T-helper 1 cell treated with Interleukin-12 subunit alpha and Interleukin-12 subunit beta and Interleukin-4 antibody, amounts not matched to agents 30 ng/mL and 1 ng/mL, for 36 hours (primary cell): ENCODE measurements at places on chromosomes 16 and 17. TPM values are rescaled to one million over a fixed set of nuclear protein-coding genes. Genes with fewer than 3 reads are reported as not detected.

The NCOR1 gene
- total RNA-seq, result 154 TPM in 2 replicates

The CCDC154 gene
- 1.8 and 3.2 TPM in 2 replicates for total RNA-seq

The ESRP2 gene
- not detected in 2 replicates for total RNA-seq

The KRTAP2-1 gene
- total RNA-seq, result not detected in 2 replicates

The MYL4 gene
- total RNA-seq, result 0.39 TPM in 1 of 2 replicates, not detected in the other

The FAM171A2 gene
- total RNA-seq, result 0.15 TPM in 1 of 2 replicates, not detected in the other

The ARHGDIA gene
- 671 and 678 TPM in 2 replicates for total RNA-seq

The USP6 gene
- total RNA-seq, result 0.02 and 0.05 TPM in 2 replicates

The SYCE1L gene
- total RNA-seq, result 1.3 and 3.8 TPM in 2 replicates

The OR2C1 gene
- total RNA-seq, result not detected in 2 replicates

The ZFHX3 gene
- 0.73 and 0.81 TPM in 2 replicates for total RNA-seq

The KRTAP17-1 gene
- total RNA-seq, result not detected in 2 replicates

The GID4 gene
- total RNA-seq, result 9.3 and 10.0 TPM in 2 replicates

The CCL8 gene
- total RNA-seq, result not detected in 2 replicates

The SPG7 gene
- 122 and 126 TPM in 2 replicates for total RNA-seq

The MSL1 gene
- 78.7 and 83.6 TPM in 2 replicates for total RNA-seq

The UMOD gene
- total RNA-seq, result not detected in 2 replicates

The IST1 gene
- 166 and 184 TPM in 2 replicates for total RNA-seq

The SLC4A1 gene
- not detected in 2 replicates for total RNA-seq
